Neural crest cell (in vitro differentiated cells): ENCODE measurements at places on chromosomes 5 and 9. TPM values are rescaled to one million over a fixed set of nuclear protein-coding genes. Genes with fewer than 3 reads are reported as not detected.

TXNDC8 gene
- total RNA-seq = not detected in 2 replicates

DMRT2 gene
- total RNA-seq = 0.49 and 0.55 TPM in 2 replicates

TMEM215 gene
- total RNA-seq = 0.57 and 0.72 TPM in 2 replicates

KIF4B gene
- not detected in 2 replicates for total RNA-seq
